ENCODE measurements at places on chromosomes 7 and 10. TPM values are rescaled to one million over a fixed set of nuclear protein-coding genes. Genes with fewer than 3 reads are reported as not detected.

GRCh38 chr10:85284778-85285770, 956.7 kb downstream of the CCSER2 start:
- no peak for DNase-seq
- H3K4me3 ChIP-seq = no peak overlapping the region
- no peak overlapping the region for H3K27ac ChIP-seq

DNA sequence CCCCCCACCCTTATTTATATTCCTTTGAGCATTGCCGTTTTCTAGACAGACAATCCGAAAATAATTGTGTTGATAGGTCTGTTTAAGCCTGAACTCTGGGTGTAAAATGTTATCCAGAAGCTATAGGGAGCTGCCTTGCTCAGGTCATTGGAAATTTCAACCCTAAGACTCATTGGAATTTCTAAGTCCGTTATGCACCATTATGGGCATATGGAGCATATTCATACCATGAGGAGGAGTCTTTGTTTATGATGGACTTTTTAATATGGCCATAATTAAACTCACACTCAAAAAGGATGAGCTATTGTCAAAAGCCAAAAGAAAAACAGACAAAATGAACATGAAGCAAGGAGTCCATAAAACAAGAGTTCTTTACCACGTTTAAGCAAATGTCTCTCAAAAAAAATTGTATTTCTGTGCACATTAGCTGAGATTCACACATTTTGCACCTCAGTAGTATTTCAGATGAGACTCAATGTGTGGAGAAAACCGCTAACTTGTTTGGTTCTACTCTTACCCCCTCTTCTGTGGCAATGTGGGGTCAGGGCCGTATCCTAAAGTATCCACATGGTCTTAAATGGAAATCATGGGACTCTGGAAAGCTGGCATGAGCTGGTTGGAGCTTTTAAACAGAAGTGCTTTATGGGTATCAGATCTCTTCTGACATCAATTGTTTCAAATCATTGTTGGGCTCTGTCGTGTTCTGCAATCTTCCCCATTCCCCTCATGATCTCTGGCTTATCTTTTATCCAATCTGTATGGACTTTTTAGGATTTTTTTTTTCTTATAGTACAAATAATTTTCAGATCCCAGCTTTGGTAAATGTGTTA, 60.5 kb downstream of the PODXL start:
- H3K36me3 ChIP-seq = peaks cover 15% of the 10 kb centered on the region
- H3K4me1 ChIP-seq = no peaks in the 10 kb centered on the region
- DNase-seq = no peak
- no peaks in the 10 kb centered on the region for H3K27me3 ChIP-seq
- no peak overlapping the region for H3K4me3 ChIP-seq

DNA sequence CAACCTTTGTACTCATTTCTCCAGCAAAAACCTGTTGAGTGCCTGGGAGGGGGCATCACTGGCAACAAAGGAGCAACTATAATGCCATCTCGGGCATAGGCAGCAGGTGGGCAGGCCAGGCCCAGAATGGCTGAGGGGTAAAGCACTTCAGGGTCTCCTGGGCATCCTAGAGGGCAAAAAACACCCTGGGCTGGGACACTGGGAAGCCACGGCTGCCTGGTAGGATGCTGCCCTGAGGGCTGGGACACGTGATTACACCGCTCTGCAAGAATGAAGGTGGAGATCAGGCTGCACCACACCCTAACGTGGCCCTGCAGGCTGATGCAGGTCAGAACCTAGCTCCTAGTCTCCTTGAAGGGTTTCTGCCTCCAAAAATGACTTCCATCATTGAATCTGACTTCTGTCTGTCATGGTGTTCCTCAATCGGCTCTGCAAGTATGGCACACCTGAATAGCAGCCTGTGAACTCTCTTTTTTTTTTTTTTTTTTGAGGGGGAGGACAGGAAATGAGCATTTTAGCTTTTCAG, 4.5 kb upstream of the TRAPPC14 start:
- H3K27me3 ChIP-seq = no peaks in the 10 kb centered on the region
- H3K36me3 ChIP-seq = no peaks in the 10 kb centered on the region
- peaks cover 8% of the 10 kb centered on the region for H3K4me1 ChIP-seq

- peaks cover 4% of the 10 kb centered on the region for H3K27me3 ChIP-seq
- H3K27ac ChIP-seq = no peak overlapping the region
- no peak overlapping the region for H3K4me3 ChIP-seq
Observed at GRCh38 chr7:117639966-117640365, 160.1 kb downstream of the CFTR start.

DNA sequence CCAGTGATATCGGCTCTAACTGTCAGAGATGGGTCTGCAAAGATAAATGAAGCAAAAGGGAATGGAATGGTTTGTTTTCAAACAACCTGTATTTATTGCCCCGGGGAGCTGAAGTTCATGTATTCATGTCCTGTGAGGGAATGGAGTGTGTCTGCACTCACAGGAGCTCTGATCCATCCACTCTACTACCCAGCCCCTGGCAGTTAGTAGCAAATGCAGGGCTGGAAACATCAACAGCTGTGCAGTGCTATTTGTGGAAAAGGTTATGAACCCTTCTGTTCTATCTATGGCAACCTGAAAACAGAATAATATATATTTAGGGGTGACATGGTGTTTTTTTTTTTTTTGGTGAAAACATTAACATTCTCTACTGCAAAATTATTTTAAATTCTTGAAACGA, 9.8 kb downstream of the AGR2 start:
- H3K36me3 ChIP-seq = no peaks in the 10 kb centered on the region
- H3K4me3 ChIP-seq = no peak overlapping the region
- no peaks in the 10 kb centered on the region for H3K27me3 ChIP-seq
- no peaks in the 10 kb centered on the region for H3K4me1 ChIP-seq
- no peak for DNase-seq

DNA sequence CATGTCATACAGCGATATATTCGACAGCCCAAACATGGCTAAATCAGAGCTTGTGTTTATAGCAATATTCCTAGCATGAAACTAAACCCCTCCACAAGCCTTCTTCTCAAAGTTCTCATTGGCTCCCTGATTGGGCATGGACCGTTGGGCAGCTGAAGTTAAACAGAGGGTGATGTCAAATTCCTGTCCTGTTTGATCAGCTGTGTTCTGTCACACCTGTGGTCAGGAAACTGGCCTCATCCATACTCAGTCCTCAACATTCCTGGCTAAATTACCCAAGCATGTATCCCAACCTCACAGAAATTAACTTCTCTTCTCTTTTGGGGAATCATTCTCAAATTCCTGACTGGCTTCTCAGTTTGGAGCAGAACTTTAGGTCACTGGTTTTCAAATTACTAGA, 107.9 kb downstream of the ODAD2 start:
- H3K4me3 ChIP-seq = no peak overlapping the region
- no peaks in the 10 kb centered on the region for H3K36me3 ChIP-seq
- peaks cover 29% of the 10 kb centered on the region for H3K4me1 ChIP-seq

DNA sequence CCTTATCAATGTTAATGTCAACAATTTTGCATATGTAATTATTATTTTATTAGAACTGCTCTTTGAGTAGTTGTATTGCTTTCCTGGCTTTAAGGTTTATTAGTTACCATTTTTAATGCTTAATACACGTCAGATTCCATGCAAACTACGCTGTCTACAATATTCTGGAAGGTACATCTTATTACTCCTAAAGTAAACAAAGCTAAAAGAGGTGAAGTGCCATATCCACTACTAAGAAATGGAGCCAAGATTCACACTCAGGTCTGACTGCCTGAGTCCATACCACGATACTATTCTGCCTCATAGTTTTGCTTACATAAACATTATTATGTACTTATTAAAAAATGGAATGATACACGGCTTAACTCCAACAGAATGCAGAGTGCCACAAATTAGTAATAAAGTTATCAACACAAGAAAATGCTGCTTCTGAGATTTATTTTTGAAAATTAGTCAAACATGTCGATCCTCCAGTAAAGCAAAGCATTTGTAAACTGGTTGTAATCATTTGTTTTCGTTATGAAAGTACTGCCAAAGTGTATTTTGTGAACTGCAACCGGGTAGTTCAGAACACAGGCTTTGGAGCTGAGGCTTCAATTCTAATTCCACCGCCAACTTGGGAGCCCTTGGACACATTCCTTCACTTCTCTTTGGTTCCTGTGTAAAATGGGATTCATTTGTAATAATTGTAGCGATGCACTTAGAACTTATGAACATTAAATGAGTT, 1.1 kb upstream of the DMTF1 start:
- H3K27me3 ChIP-seq = no peaks in the 10 kb centered on the region
- DNase-seq = peak; percentile 36
- peak overlapping the region; percentile 95 for H3K27ac ChIP-seq
- H3K4me1 ChIP-seq = peaks cover 5% of the 10 kb centered on the region
- H3K36me3 ChIP-seq = peaks cover 15% of the 10 kb centered on the region

- H3K27me3 ChIP-seq = no peaks in the 10 kb centered on the region
- no peaks in the 10 kb centered on the region for H3K36me3 ChIP-seq
- no peak for DNase-seq
- H3K4me1 ChIP-seq = no peaks in the 10 kb centered on the region
Observed at GRCh38 chr7:17094963-17095574, 203.4 kb upstream of the AHR start.

DNA sequence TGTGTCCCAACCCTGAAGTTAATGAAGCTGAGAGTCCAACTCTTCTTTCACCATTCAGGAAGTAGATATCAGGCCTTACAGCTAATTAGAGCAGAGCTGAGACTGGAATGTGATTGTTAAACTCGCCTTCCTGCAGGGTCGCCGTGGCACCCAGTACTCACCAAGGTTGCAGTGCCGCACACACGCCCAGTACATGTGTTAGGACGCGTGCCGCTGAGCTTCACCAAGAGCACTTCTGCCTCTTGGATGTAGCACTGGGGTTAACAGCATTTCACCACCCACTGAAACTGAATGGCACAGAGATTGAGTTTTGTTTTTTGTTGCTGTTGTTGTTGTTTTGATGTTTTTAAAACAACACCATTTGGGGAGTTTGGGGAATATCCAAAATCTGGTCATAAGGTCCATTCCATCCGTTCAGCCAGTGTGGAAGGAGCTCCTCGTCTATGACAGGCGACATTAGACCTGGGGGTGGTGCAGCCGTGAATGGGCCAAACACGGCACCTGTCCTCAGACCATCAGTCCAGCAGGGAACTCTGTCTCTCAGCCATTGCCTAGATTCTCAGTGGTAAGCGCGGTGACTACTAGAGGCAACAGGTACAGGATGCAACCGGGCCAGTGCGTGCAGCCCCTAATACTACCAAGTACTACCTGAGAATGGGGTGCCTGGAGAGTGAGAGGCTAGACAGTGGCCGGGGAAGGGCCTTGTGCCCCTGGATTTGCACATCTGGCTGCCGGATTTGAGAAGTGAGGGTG, 21.9 kb downstream of the WIPI2 start:
- H3K27me3 ChIP-seq = no peaks in the 10 kb centered on the region
- no peak for DNase-seq
- peaks cover 38% of the 10 kb centered on the region for H3K36me3 ChIP-seq
- no peak overlapping the region for H3K27ac ChIP-seq
- H3K4me1 ChIP-seq = no peaks in the 10 kb centered on the region
- no peak overlapping the region for H3K4me3 ChIP-seq

DNA sequence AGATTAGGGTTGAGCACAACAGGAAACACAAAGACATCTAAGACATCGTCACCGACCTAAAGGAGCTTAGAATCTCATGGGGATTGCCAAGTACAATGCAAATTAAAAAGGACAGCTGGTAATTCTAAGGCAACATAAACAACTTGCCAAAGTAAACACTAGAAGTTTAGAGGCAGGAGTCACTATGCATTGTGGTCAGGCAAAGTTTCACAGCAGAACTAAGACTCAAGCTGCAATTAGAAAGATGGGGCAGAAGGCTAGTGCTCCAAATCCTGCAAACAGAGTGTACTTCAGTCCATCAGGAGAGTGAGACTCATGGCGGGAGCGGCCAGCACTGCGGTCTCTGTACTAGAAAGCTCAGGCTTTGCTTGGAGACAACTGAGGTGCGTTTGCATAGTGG, 52.7 kb downstream of the HIPK2 start:
- H3K27me3 ChIP-seq = no peaks in the 10 kb centered on the region
- no peak overlapping the region for H3K27ac ChIP-seq
- H3K4me1 ChIP-seq = peaks cover 3% of the 10 kb centered on the region
- H3K36me3 ChIP-seq = no peaks in the 10 kb centered on the region
- peak; percentile 47 for DNase-seq

- DNase-seq = no peak
- H3K36me3 ChIP-seq = peaks cover 88% of the 10 kb centered on the region
- no peak overlapping the region for H3K4me3 ChIP-seq
- H3K4me1 ChIP-seq = no peaks in the 10 kb centered on the region
- no peaks in the 10 kb centered on the region for H3K27me3 ChIP-seq
Observed at GRCh38 chr7:107958764-107959526, 44.0 kb downstream of the LAMB1 start.

DNA sequence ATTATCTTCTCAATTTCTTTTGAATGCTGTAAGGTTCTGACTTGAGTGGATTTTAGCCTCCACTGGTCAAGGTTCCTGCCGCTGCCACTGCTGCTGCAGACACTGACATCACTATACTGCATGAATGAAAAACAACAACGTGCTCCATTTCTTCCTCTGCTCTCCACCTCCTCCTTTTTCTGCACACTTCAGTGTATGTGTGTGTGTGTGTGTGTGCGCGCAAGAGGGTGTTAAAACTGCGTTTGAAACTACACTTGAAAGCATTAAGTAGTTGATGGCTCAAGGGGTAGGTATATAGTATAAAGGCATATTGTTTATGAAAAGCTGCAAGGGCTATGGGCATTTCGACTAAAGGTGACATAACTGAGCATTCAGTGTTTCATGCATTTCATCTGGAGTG, 3.5 kb downstream of the GLCCI1 start:
- H3K36me3 ChIP-seq = no peaks in the 10 kb centered on the region
- no peaks in the 10 kb centered on the region for H3K27me3 ChIP-seq
- no peak overlapping the region for H3K4me3 ChIP-seq
- no peak overlapping the region for H3K27ac ChIP-seq

GRCh38 chr10:12690525-12691126, 310.9 kb downstream of the CCDC3 start:
- no peaks in the 10 kb centered on the region for H3K4me1 ChIP-seq
- no peak overlapping the region for H3K4me3 ChIP-seq
- no peaks in the 10 kb centered on the region for H3K27me3 ChIP-seq
- no peaks in the 10 kb centered on the region for H3K36me3 ChIP-seq
- H3K27ac ChIP-seq = no peak overlapping the region
- DNase-seq = no peak

GRCh38 chr10:15710455-15710854, 9.3 kb downstream of the ITGA8 start:
- no peaks in the 10 kb centered on the region for H3K27me3 ChIP-seq
- no peak overlapping the region for H3K27ac ChIP-seq
- H3K36me3 ChIP-seq = no peaks in the 10 kb centered on the region
- no peaks in the 10 kb centered on the region for H3K4me1 ChIP-seq
- H3K4me3 ChIP-seq = no peak overlapping the region

DNA sequence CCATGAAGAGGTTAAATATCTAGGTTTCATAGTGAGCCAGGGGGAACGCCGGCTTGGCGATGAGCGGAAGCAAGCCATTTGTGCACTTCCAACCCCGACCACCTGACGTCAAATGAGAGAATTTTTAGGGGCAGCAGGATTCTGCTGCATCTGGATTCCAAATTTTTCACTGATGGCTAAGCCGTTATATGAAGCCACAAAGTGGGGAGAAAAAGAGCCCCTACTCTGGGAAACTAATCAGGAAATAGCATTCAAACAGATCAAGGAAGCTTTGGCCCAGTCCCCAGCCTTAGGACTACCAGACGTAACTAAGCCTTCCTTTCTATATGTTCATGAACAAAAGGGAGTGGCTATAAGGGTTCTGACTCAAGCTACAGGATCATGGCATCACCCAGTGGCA, 12.9 kb upstream of the ADCK2 start:
- no peak for DNase-seq
- H3K36me3 ChIP-seq = no peaks in the 10 kb centered on the region
- H3K4me3 ChIP-seq = no peak overlapping the region
- H3K27me3 ChIP-seq = no peaks in the 10 kb centered on the region

ASB15 gene
- total RNA-seq = not detected

MUC3A gene
- not detected for total RNA-seq

PDZD7 gene
- 0.25 TPM for total RNA-seq

ZKSCAN1 gene
- 17.7 TPM for total RNA-seq

SPAG6 gene
- 1.3 TPM for total RNA-seq

DLG5 gene
- 24.4 TPM for total RNA-seq

RTKN2 gene
- total RNA-seq = 11.7 TPM

All from SJCRH30 (cell line).